AG08395 (cell line): ENCODE measurements at places on chromosomes 7 and 10.

DNA sequence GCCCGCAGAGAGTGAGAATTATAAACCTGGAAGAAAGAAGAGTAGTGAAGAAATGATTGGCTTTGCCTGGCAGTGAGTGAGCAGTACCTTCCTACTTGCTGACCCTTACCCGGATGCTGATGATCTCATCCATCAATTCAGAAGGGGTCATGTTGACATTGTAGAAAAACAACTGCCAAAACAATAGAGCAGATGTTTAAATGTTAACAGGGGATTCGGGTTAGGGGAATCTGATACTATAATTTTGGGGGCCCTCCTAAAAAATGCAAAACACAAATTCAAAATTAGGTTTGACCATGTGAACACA lies 78.1 kb downstream of the MYOF start:
- no peak for DNase-seq

DNA sequence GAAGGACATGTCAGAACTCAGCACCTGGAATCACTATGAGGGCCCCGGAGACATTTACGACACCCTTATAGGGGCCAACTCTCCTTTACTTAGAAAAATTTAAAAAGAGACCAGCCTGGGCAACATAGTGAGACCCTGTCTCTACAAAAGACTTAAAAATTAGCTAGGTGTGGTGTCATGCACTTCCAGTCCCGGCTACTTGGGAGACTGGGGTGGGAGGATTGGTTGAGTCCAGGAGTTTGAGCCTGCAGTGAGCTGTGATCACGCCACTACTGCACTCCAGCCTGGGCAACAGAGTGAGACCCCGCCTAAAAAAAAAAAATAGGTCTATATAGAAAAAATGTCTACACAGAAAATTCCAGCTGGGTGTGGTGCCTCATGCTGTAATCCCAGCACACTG lies 7.5 kb upstream of the CYTH3 start:
- DNase-seq, result no peak

DNA sequence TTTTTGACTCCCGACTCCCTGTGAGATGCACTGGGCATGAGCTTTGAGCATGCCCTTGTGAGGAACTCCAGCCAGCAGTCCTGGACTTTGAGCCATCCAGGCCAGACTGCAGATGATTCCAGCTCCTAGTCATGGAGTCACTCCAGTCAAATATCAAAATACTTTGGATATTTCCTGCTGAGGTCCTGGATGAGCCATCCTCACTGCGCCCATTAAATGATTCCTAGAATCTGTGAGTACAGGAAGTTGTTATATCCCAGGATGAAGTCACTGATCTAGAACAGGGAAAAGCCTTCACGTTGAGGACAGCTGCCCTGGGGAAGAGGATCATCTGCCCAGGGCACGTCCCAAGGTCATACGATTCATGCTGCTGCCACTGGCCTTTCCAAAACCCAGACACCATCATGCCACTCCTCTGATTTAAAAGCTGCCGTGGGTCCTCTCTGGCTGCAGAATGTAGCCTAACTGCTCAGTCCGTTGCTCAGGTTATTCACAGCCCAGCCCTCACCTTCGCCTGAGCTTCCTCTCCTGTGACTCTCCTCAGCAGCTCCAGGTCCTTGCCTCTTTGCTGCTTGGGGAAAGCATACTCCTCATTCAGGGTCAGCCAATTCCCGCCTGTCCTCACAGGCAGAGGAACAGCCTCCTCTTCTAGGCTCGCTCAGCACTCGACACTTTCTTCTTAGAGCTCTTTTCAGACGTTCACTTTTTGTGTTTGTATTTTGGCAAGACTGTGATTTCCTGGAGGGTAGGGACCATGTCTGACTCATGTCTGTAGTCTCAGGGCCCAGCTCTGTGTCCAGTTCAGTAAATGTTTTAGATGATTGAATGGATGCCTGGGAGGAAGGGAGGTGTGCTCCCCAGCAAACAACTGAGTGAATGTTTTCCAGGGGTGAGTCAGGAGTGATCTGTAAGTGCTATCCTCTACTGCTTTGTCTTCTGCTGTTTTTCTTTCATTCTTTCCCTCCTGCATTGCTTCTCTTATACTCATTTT lies 157.8 kb downstream of the SNX10 start:
- peak; percentile 54 for DNase-seq

DNA sequence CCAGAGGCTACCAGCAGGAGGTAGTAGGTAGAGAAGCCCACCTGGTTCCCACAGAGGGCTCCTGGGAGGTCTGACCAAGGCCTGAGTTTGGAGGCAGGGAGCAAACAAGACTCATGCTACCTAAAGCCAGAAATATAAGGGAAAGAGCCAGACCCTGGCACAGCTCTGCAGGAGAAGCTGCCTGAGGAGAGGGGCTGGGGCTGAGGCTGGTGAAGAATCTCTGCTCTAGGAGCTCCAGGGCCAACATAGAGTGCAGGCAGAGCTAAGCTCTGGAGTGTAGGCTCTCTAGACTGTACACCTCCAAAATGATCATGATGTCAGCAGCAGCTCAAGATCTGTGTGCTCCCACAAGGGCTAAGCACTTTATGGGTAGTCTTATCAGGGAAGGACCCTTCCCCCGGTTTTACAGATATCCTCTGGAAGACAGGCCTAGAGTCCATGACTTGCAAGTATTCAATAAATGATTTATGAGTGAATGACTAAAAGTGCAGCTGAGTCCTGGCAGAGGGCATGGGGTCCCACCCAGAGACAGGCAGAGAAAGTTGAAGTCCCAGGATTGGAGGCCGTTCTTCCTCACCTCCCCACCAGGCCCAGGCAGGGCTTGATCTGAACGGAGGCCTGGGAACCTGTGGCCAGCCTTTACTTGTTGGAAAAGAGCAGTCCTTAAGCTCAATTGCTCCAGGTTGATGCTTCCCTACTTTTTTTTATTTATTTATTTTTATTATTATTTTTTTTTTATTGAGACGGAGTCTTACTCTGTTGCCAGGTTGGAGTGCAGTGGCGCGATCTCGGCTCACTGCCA lies 71.5 kb upstream of the LRRC4 start:
- no peak for DNase-seq

DNA sequence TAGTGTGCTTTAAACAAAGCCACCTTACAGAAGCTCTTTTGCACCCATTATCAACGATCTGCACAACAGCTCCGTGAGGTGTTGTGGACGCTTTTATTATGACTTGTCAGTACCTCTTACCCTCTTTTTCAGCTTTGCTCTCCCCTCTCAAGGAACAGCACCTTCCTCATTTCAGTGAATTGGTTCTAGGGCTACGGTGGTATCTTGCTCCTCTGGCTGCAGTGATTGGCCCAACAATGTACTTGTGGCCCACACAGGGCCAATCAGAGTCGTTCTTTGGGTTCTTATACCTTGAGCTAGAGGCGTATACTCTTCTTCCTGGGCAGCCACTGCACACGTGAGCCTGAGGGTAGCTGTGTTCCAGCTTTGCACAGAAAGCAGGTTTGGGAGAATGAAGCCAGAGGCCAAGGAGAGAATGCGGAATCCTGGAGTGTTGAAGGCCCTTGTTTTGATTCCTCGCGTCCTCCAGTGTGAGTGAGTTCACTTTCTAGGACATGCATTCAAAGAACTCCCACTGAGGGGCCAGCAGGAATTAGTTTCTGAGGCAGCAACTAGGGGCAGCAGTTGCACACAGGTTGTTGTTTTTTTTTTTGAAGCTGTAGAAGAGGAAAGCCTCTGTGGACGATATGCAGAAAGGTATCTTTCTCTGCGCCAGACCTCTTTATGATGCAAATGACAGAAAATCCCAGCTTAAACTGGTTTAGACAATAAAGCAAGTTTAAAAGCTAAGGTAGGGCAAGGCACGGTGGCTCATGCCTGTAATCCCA lies 49.8 kb upstream of the PDZD8 start:
- DNase-seq, result no peak

GRCh38 chr7:47351233-47352154 lies 230.4 kb downstream of the TNS3 start:
- no peak for DNase-seq
